HFFc6 (cell line): ENCODE measurements at places on chromosomes 4 and X. TPM values are rescaled to one million over a fixed set of nuclear protein-coding genes. Genes with fewer than 3 reads are reported as not detected.

The USP17L27 gene
- total RNA-seq: not detected in 3 replicates

The GUCY1B1 gene
- total RNA-seq: 0.08 to 0.13 TPM in 2 of 3 replicates, not detected in the other

The MORF4L2 gene
- 616 and 650 TPM in 2 replicates for total RNA-seq

The CD40LG gene
- not detected in 3 replicates for total RNA-seq

The GATA1 gene
- total RNA-seq: not detected in 3 replicates

The CXorf51B gene
- total RNA-seq: not detected in 3 replicates

The FAM156B gene
- 11.9 to 14.4 TPM (median 14.4 TPM) in 3 replicates for total RNA-seq

The TDO2 gene
- not detected in 3 replicates for total RNA-seq

The HSFX1 gene
- total RNA-seq: 0.27 to 0.55 TPM in 2 of 3 replicates, not detected in the other

The ARHGAP36 gene
- not detected in 3 replicates for total RNA-seq

The HSFX4 gene
- total RNA-seq: not detected in 3 replicates

The RTL9 gene
- total RNA-seq: 0.18 to 0.33 TPM (median 0.18 TPM) in 3 replicates

The NAT8L gene
- total RNA-seq: 0.09 to 0.16 TPM (median 0.13 TPM) in 3 replicates

The ESX1 gene
- not detected in 3 replicates for total RNA-seq

The GLOD5 gene
- total RNA-seq: not detected in 3 replicates

The UCP1 gene
- not detected in 3 replicates for total RNA-seq

The KIAA1210 gene
- total RNA-seq: not detected in 3 replicates

The HSFX2 gene
- 0.34 to 0.45 TPM in 2 of 3 replicates, not detected in the other for total RNA-seq

The CT47B1 gene
- not detected in 3 replicates for total RNA-seq

The OCIAD2 gene
- total RNA-seq: 1.7 and 3.3 TPM in 2 replicates

The ASB12 gene
- total RNA-seq: not detected in 3 replicates

The TMA16 gene
- total RNA-seq: 31.0 to 36.9 TPM (median 32.4 TPM) in 3 replicates

The CC2D2A gene
- total RNA-seq: 18.8 and 23.6 TPM in 2 replicates

The BRS3 gene
- not detected in 3 replicates for total RNA-seq

The GPR119 gene
- total RNA-seq: not detected in 2 replicates

The IL21 gene
- total RNA-seq: not detected in 3 replicates

The RASL11B gene
- 0.12 to 0.14 TPM in 2 of 3 replicates, not detected in the other for total RNA-seq

The SPANXN3 gene
- not detected in 3 replicates for total RNA-seq

The RBMXL3 gene
- total RNA-seq: not detected in 3 replicates

The APELA gene
- not detected in 2 replicates for total RNA-seq

The CPZ gene
- 2.9 to 4.8 TPM (median 3.1 TPM) in 3 replicates for total RNA-seq

The HTR2C gene
- not detected in 3 replicates for total RNA-seq

The FABP2 gene
- total RNA-seq: not detected in 2 replicates

The TMEM47 gene
- total RNA-seq: 77.1 to 113 TPM (median 96.3 TPM) in 3 replicates

The WAS gene
- total RNA-seq: 0.44 TPM in 1 of 2 replicates, not detected in the other

The MAGEC2 gene
- not detected in 3 replicates for total RNA-seq

The APLN gene
- 0.09 to 0.24 TPM in 2 of 3 replicates, not detected in the other for total RNA-seq

The TMEM150C gene
- not detected in 3 replicates for total RNA-seq
